ENCODE measurements at places on chromosomes 11 and 22.

GRCh38 chr11:3904228-3904627, 48.8 kb downstream of the STIM1 start:
- no peak for DNase-seq

DNA sequence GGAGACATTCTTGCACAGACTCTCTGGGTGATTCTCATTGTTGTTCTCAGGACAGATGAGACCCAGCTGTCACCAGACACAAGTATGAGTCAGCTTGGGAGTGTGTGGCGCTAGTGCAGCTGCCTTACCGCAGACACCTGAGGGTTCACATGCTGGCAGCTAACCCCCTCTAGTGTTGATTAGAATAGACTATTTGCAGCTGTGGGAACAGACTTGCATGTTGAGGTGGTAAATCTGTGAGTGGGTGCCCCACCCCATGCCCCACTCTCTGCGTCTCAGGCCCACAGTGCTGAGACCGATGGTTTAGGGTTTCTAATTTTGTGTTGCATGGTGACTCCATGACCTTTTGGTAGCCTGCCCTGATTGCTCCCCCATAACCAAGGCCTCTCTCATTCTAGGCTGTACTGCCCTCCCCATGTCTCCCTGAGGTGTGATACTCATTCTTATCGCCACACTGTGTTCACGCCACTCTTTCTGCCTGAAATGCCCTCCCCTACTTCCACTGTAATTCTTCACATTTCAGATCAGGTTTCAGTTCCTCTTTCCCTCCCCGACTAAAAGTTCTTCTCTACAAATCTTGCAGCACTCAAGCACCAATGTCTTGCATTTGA, 73.7 kb upstream of the KIRREL3 start:
- peak; percentile 88 for DNase-seq

- DNase-seq, result peak; percentile 29
Measured at GRCh38 chr11:19242179-19242932, 1.6 kb upstream of the E2F8 start.

DNA sequence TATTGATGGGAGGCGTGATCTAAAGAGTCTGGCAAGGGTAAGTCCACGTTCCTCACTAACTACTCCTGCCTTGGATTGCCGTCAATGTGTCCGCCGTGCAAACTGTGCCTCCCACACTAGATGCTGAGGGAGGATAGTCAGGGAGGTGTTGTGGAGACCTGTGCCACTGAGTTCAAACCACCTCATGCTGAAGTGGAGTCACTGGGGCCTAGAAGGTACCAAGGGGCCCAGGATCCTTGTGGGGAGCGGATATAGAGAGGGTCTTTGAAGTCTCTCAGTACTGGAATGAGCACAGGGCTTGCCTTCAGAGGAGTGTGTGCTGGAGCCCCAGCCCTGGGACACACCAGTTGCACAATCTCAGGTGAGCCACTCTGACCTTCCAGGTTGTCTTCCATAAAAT, 27.1 kb upstream of the TMPRSS4 start:
- DNase-seq, result no peak

- no peak for DNase-seq
Measured at GRCh38 chr11:102347462-102348370, 702 bp downstream of the BIRC2 start.

DNA sequence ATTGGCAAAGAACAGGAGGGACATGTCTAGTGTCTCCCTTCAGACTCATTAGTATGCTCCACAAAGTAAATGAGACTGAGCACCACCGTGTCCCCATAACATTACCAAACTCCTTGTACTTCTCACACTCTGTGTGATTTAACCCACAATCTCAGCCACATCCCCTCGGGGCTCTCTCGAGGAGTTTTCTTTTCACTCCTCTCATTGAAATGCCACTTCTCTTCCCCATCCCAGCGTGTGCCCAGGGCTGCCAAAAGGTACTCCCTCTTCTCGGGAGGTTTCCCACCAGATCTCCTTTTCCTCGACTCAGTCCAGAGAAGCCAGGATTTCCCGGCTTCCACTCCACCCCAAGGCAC, 1.1 kb downstream of the RBFOX2 start:
- DNase-seq, result no peak

DNA sequence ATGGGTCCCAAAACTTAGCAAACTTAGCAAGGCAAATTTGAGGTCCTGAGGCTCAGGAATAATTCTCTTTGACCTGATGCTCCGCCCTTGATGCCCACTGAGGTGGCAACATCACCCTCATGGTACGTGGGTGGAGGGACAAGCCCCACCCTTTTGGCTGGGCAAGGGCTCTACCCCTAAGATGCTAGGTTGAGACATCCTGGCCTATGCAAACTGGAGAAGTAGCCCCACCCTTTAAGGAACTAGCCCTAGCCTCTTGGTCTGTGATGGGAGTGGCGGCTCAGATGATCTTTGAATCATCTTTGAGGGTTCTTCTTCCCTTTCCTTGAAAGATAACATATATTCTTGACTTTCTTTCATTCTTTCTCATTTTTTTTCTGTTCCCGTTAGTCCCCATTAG, 32.9 kb downstream of the CABIN1 start:
- DNase-seq, result no peak

DNA sequence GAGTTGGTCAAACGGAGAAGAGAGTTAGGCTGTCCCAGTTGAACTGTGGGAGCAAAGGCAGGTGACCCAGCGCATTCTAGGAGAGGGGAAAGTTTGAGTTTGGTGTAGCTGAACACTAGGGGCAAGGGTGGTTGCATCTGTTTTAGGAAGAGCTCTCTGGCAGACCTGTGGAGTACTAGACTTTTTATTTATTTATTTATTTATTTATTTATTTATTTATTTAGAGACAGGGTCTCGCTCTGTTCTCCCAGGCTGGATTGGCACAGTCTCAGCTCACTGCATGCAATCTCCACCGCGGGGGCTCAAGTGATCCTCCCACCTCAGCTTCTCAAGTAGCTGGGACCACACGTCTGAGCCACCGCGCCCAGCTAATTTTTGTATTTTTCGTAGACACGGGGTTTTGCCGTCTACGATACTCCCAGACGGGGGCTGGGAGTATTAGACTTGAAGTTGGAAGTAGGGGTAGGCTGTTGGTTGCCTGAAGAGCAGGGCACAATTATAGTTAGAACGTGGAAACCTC, 950 bp upstream of the ACER3 start:
- no peak for DNase-seq

GRCh38 chr22:29254286-29254660, 13.5 kb downstream of the RHBDD3 start:
- DNase-seq, result no peak

- DNase-seq, result peak; percentile 63
Measured at GRCh38 chr11:122981388-122982264, at the start of gene BSX. Gene BSX, minus strand, starts transcription at chr11:122981834. Its CDS starts 163 bp downstream, at chr11:122981671.

DNA sequence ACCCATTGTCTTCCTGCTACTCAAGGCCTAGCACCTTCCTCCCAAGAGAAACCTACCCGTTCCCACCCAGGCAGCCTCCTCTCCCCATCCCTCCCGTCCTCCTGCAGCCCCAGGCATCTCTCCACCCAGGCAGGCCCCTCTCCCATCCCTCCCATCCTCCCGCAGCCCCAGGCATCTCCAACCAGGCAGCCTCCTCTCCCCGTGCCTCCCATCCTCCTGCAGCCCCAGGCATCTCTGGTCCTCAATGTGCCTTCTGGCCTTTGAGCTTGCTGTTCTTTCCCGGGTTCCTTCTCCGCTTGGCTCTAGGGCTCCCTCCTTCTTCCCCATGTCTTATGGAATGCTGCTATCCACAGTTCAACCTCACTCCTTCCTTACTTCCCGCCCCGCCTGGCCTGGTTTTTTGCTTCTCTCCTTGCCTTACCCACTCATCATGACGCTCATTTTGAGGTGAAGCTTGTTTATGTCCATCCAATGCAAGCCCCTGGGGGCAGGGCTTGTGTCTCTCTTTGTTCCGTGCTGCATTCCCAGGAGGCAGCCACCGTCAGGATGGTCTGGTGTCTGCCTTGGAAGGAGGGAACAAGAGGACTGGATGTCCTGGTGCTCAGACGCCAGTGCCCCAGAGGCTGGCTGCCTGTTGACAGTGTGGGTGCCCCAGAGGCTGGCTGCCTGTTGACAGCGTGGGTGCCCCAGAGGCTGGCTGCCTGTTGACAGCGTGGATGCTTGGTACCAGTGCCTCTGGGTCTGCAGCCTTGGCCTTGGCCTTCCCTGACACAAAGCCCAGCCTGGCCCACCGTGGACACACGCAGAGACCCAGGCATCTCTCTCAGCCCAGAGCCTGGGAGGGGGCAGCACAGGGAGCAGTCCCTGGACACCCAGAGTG, 815.7 kb downstream of the BRD1 start:
- DNase-seq, result no peak

DNA sequence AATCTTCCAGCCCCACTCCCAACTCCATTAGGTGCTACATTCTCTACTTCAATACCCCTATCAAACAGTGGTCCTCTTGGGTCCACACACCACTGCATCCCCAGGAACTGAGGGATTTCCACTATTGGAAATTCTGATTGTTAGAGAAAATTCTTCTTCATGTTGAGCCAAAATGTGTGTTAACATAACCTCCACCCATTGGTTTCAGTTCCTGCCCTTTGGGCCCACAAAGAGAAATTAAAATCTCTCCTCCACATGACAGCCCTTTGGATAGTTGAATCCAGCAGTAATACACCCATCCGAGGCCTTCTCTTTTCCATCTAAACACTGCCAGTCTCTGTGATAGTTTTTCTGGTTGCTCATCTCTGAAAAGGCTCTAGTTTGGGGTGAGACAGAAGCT, 2.1 kb downstream of the VSIG2 start:
- no peak for DNase-seq

DNA sequence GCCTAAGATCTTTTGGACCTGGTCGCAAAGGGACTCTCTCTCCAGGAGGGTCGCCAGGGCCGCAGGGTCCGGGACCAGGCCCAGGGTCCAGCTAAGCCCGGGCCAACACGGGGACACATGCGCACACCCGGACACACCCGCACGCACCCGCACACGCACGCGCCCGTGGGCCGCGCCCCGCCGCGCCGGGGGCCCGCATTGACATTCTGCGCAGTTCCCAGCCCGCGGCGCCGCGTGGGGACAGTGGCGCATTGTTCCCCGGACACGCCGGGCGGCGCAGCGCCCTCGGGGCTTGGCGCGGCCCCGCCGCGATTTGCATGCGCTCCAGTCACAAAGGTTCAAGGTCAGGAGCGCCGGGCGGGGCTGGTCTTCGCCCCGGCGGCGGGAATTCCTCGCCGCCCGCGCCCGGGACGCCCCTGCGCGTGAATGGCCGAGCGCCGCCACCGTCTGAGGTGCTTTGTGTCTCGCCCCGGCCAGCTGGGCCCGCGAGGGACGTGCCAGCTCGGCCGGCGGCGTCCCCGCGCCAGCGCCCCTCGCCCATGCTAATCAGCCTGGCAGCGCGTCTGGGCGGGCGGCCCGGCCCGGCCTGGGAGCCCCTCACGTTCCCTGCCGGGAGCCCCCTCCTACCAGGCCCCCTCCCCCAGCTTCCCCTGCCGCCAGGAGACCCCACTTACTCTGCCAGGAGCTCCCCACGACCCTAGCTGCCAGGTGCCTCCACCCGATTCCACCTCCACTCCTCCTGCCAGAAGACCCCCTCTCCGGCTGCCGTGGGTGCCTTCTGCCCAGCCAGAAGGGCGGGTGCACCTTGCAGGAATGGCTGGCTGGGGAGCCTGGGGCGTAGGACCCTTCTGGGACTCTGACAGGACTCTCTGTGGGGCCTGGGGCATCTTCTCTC, 50.5 kb upstream of the WNT7B start:
- peak; percentile 31 for DNase-seq

DNA sequence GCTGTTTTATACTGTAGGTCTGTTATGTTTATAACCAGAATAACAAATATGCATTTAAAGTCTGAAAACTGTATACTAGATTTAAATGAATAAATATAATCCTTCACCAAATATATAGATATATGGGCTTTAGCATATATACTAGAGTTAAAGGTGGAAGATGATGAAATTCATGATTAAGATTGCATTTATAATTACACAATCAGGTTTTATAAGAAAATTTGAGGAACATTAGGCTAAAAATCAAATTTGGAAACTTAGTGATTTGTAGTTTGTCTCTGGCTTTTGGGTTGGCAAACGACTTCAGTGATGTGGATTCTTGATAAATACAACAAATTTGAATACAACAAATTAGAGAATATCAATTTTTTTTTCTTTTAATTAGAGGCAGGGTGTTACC, 10.0 kb downstream of the BCL2L13 start:
- DNase-seq, result no peak

DNA sequence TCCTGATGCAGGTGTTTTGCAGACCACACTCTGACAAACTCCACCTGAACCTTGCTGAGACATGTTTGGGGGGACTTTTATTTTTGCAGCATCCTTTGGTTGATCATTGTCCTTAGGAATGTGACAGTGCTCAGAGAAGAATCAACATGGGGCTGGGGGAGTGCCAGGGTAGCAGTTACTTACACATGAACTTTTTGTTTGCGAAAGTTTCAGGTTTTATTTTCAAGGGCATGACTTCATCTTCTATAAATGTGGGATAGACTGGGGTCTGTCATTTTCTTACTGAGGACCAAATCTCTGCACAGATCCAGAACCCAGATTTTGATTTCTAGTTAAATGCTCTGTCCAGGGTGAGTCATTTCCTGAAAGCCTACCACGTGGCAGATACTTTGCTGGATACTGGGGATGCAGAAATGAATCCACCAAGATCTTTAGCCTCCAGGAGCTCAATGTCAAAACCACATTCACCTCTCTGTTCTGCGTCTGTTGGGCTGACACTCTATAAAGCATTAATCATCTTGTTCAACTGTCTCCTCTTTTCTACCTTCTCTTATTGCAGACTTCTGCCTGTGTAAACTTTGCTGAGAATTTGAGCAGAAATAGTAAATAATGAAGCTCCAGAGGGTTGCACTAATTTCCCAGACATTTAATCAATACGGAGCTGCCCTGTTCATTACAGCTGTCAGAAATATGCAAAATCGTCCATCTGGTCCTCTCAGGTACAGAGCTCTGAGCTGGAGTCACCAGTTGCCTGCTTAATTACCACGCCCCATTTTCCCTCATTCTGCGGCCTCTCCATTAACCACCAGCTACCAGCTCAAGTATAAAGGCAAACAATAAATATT, 387.9 kb downstream of the MIAT start:
- DNase-seq, result peak; percentile 74

- peak; percentile 39 for DNase-seq
Measured at GRCh38 chr22:37601540-37602442, 6.8 kb upstream of the GGA1 start.

GRCh38 chr11:93532806-93533205, 10.4 kb downstream of the SMCO4 start:
- DNase-seq, result no peak

GRCh38 chr11:67419325-67420049, 4.0 kb downstream of the CARNS1 start:
- no peak for DNase-seq

DNA sequence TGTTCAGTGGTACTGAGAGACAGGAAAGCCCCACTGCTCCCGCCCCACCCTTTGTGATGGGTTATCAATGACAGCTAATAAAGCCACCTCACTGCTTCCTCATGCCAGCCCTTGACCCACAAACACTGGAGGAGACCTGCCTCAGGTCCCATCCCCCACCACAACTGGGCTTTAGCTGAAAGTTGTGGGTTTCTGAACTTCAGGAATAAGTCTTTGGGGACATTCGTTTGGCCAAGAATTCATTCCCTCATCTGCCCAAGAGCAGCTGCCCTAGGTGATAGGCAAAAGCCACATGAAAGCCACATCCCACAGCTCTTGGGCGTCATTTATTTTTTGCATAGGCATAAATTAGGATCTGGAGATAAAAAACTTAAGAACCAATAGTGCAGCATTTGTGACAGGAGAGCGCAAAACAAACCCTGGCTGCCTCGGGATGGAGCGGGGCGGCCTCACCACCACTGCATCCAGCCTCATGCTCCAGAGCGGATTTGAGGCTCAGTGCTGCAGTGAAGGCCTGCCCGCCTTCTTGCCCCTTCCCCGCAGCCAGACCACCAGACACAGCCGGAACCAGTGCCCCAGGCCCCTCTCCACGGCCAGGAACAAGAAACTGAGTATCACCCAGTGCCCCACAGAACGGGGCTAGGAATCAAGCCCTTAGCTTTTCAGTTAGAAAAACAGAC, 21.2 kb downstream of the SUN2 start:
- no peak for DNase-seq
